Inflammatory macrophage treated with lipopolysaccharide for 4 hours (primary cell): ENCODE measurements at places on chromosomes 6 and 20.

GRCh38 chr6:130697271-130697994, 129.8 kb upstream of the SMLR1 start:
- DNase-seq, result no peak

- DNase-seq, result no peak
These were observed 371.9 kb upstream of the CHD6 start for GRCh38 chr20:41989935-41990635.

DNA sequence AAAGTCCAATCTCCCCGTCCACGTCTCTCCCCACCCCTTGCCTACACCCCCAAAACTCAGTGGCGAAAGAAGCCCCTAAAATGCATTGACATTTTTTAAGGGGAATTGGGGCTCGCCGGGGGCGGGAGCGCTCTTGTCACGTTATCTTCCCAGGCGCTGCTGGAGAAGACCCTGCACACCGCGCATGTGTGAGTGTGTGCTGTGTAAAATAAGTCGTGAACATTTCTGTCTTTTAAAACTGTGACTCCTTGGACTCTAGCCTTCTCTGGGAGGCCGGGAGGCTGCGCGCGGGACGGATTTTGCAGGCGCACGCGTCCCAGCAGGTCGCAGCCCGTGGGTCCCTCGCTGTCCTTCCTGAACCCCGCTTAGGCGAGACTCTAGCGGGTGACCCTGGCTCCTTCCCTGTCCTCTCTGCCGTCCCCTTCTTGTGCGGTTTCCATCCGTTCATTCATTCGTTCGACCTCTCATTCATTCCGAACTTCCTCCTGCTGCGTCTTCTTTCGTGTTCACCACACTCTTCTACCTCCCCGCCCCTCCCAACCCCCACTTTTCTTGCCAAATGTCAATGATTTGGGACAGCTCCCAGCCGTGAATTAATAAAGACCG, 2.2 kb downstream of the NRN1 start:
- no peak for DNase-seq

DNA sequence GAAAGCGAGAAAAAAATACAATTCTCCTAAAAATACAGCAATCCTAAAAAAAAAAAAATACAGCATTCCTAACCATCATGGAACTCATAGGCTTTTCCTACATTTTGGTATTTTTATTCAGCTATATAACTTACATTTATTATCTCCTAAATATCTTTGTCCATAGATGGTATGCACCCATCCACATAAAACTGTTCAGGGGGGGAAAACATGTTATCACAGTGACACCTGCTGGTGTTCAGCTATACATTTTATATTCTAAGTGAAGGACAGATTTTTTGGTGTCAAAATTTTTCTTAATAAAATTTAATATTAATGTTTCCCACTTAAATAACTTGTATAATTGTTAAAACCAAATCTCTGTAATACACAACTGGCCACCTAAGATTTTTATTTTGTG, 58.0 kb downstream of the BLOC1S5 start:
- peak; percentile 22 for DNase-seq

- DNase-seq, result no peak
These were observed 57.9 kb downstream of the GJA10 start for GRCh38 chr6:89952105-89952671.
